ENCODE measurements at places on chromosomes 2 and 18.

- no peak for DNase-seq
Observed at GRCh38 chr2:237180987-237181386, 95.3 kb downstream of the COPS8 start.

DNA sequence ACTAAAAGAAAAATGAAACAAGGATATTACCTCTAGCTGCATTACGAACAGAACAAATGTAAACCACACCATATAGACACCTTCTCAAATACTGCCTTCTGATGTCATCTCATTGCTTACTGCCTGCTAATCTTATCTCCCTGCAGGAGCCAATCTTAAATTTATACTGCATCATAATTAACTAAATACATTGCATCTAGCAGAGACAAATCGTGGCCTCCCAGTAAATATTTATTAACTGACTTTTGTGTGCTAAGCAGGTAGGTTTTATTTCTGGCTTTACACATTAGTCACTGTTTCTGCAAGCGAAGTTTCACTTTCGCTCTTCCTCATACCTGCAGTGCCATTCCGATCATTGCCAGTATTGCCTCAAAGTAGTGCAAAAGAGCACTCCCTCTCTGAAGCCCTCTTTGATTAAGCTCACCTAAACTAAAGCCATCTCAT, 67.5 kb downstream of the SPATS2L start:
- DNase-seq = no peak

DNA sequence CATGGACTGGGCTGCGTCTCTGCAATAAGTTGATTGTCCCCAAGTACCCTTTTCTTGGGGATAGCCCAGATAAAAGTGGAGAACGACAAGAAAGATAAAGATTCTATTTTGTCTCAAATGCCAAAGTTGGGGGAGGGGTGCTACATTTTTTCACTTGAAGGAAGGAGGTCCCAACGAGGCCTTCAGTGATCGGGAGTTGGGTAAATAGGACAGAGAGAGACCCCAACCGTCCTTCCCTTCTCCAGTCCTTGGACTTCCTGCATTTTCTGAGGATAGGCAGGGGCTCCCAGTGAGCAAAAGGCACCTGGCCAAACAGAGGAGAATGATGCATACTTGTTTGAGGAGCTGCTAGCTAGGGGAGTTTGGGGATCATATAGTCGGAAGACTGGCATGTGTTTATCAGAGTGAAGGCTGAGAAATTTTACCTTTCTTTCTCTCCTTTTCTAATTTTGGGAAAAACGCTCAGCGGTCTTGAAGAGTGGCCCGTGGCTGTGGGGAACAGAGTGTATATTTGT, 3.5 kb upstream of the EN1 start:
- no peak for DNase-seq

GRCh38 chr2:52083214-52083613, 1051.3 kb upstream of the NRXN1 start:
- no peak for DNase-seq

GRCh38 chr2:178306352-178307073, 112.2 kb downstream of the OSBPL6 start:
- DNase-seq = peak; percentile 67

DNA sequence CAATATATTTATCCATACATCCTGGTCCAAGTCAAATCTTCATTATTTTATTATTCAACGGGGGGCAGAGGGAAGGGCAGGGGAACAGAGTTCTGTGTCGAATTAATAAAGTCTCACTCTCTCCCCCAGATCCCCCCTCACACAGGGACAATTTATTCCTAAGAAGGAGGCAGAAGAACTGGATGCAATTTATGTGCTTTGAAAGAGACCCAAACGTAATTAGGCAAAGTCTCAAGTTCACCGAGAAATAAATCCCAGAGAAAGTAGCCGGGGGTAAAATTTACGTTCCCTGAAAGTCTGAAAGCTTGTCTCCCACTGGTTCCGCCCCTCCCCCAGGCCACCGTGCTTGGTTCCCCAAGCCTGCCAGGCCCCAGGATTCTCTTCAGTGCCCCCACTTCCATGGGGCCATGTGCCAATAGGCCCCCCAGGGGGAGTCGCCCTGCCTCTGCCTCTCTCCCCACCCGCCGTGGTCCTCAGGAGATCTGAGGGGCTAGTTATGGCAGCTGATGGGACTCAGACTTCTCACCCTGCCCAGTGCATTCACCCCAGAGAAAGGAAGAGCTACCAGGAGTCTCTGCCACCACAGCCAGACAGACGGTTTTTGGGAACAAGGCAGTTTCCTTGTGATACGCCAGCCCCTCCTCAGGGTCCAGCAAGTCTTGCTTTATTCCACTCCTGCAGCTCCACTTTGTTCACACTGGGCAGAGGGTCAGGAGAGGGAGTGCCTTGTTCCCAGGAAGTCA, 215.5 kb downstream of the CYP26B1 start:
- no peak for DNase-seq

GRCh38 chr18:43775591-43775990, 498.3 kb upstream of the SYT4 start:
- no peak for DNase-seq

GRCh38 chr18:34909637-34910364, 131.4 kb upstream of the MAPRE2 start:
- DNase-seq = no peak

GRCh38 chr2:96208143-96209010, at the start of gene STARD7:
STARD7 (minus strand) TSS chr2:96208827; CDS start chr2:96208434, 393 bp downstream.
- DNase-seq = peak; percentile 97

DNA sequence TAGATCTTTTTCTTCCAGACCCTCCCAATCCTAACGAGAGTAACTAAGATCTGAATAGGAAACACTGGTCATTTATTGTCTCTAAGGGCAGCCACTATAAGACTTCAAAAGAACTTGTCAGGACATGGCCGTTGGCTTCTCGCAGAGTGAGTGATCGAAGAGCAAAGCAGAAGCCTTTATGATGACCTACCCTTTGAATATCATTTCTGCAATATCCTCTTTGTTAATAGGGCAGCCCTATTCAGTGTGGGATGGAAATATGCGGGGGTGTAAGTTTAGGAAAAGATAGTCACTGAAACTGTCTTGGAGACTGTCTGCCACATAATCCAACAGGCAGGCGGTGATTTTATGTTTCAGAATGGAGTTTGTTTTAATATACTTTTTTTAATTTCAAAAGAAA, 70.9 kb downstream of the FBXO36 start:
- DNase-seq = no peak

DNA sequence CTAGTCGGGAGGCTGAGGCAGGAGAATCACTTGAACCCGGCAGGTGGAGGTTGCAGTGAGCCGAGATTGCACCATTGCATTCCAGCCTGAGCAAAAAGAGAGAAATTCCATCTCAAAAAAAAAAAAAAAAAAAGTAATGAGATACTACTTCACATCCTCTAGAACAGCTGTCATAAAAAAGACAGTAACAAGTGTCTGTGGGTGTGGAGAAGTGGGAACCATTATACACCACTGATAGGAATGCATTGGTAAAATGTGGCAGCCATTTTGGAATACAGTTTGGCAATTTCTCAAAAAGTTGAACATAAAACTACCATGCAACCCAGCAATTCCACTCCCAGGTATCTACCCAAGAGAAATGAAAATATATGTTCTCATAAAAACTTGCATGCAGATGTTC, 166.6 kb downstream of the GREB1L start:
- DNase-seq = no peak

GRCh38 chr2:97951155-97951680, 44.5 kb downstream of the TMEM131 start:
- DNase-seq = peak; percentile 28

GRCh38 chr18:23550898-23551297, 35.4 kb downstream of the NPC1 start:
- DNase-seq = no peak

DNA sequence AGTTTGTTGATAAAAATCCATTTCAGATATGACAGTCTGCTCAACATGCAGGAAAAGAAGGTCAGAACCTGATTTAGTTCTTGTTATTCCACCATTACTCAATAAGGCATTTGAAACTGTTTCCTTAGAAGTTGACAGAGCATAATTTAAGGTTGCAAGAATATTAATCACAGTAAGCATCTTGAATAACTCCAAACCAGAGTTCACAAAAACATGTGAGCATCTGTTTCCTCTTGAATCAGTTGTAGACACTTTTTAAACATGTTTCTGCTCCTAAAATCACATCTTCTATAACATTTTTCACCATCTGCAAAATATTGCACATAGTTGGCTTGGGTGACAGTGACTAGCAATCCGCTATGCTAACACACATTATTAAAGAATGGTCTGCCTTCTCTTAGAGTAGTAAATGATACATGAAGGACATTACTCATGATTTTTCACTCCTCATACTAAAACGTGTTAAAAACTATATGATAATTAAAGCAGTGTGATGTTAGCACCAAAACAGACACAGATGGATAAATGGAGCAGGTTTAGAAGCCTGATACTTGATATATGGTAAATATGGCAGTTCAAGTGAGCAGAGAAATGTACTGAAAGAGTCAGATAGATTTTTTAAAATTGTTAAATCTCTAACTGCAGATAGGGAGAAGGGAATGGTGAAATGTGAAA, 30.3 kb downstream of the AKAIN1 start:
- DNase-seq = no peak

DNA sequence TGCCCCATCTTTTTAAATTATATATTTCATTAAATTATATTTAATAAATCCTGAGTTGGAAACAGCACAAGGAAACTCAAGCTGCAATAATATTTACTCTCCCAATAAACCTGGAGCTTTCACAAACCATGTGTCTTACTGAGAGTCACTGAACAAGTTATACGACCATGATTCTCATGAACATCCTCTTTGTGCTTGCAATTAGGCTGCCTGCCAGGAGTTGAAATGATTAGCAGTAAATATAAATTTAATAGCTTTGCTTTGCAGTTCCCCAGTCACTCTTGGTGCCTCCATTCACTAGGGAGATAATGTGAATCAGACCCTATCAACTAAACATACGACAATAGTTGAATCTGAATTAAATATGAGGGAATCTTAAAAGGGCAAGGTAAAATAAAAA, 905.1 kb downstream of the NRXN1 start:
- no peak for DNase-seq

DNA sequence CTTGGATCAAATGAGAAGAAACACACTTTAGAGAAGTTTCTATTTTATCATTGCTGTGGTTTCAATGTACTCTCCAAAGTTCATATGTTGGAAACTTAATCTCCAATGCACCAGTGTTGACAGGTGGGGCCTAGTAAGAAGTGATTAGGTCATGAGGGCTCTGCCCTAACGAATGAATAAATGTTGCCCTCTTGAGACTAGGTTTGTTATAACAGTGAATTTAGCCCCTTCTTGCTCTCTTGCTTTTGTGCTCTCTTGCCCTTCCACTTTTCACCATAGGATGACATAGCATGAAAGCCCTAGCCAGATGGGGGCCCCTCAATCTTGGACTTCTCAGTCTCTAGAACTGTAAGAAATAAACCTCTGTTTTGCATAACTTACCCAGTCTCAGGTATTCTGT, 664.8 kb downstream of the DCC start:
- DNase-seq = no peak

GRCh38 chr2:100214265-100214971, 72.0 kb upstream of the AFF3 start:
- peak; percentile 7 for DNase-seq

GRCh38 chr2:120109186-120110061, 96.5 kb downstream of the EPB41L5 start:
- DNase-seq = peak; percentile 60

DNA sequence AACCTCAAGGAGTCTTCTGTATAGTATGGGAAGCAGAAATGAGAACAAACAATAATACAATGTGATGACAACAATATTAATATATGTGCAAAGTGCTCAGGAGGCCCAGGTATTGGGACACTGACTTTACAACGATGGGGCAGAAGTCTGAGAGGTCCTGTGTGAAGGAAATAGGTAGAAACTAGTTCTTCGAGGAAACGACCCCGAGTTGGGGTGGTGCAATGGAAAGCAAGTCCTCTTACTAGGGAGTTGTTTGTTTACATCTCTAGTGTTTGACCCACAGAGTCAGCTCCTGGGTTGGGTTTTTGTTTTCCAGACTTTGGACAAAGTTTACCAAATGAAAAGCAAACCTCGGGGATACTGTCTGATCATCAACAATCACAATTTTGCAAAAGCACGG, 16.2 kb downstream of the CASP8 start:
- DNase-seq = no peak

Measured in hematopoietic multipotent progenitor cell treated with erythropoietin and hydrocortisone succinate and interleukin-3 and kit ligand, for 8 days (in vitro differentiated cells).